Fibroblast of skin of back (primary cell): ENCODE measurements at places on chromosomes 3 and 15.

- DNase-seq: no peak
These were observed 4.1 kb upstream of the KLF13 start for GRCh38 chr15:31322504-31322903.

- peak; percentile 11 for DNase-seq
These were observed 699 bp downstream of the MEGF11 start for GRCh38 chr15:66252685-66253417.

DNA sequence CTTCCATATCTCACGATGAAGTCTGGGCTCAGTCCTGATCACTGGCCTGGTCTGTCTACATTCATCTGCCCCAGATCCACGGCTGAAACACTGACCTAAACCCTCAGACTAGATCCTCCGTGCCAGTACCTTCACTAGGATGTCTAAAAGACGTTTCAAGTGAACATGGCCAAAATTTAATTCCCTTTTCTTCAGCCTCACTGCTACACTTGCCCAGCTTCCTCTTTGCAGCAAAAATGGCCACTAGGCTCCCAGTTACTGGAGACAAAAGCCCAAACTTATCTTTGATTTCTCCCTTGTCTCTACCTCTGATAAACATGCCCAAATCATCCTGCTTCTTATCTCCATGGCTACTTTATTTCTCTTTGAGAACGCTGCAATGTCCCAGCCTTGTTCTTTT, 1.7 kb downstream of the RASSF1 start:
- DNase-seq: no peak

GRCh38 chr15:25985165-25985564, 122.0 kb upstream of the ATP10A start:
- DNase-seq: no peak

GRCh38 chr3:111081008-111081545, 9.5 kb downstream of the NECTIN3 start:
- DNase-seq: peak; percentile 58

- DNase-seq: no peak
These were observed 39.3 kb downstream of the FBLN2 start for GRCh38 chr3:13588221-13588701.

GRCh38 chr3:145900056-145900829, 260.7 kb downstream of the PLOD2 start:
- DNase-seq: peak; percentile 19

GRCh38 chr3:161508852-161509477, 12.4 kb downstream of the OTOL1 start:
- DNase-seq: no peak

- DNase-seq: no peak
These were observed 56.5 kb upstream of the TMEM115 start for GRCh38 chr3:50415816-50416215.

- no peak for DNase-seq
These were observed 2.9 kb downstream of the MBNL1 start for GRCh38 chr3:152271501-152272236.

DNA sequence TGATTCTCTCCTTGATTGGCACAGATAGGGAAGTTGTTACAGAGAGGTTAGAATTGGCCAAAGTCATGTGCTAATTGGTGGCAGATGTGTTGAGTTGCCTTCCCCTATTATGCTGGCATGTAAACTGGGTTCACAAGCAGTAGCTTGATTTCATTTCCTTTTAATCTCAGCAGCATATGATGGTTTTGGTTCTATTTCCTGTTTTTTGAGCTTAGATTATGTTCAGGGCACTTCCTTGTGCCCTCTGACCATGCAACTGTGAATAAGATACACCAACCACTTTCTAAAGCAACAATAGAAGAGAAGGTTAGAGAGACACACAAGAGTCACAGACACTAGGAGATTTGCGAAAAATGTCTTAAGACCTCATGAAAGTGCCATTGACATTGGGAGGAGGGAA, 16.5 kb downstream of the HPS3 start:
- DNase-seq: no peak

DNA sequence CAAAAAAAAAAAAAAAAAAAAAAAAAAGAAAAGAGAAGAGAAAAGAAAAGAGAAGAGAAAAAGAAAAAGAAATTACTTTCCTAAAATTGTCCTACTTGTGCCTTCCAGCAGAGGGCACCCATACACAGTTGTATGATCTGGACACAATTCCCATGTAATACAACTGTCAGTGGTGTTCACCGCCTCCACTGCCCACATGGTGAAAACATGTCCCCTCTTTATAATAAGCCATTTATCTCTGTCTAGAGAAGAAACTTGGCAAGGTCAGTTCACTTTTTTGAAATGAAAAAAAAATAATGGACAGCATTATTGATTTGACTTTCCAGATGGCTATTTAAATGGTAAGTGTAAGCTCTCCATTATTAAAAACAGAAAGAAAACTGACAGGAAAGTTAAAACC, 459.4 kb downstream of the GBE1 start:
- DNase-seq: peak; percentile 58

GRCh38 chr3:14206548-14207177, 28.0 kb downstream of the LSM3 start:
- no peak for DNase-seq

DNA sequence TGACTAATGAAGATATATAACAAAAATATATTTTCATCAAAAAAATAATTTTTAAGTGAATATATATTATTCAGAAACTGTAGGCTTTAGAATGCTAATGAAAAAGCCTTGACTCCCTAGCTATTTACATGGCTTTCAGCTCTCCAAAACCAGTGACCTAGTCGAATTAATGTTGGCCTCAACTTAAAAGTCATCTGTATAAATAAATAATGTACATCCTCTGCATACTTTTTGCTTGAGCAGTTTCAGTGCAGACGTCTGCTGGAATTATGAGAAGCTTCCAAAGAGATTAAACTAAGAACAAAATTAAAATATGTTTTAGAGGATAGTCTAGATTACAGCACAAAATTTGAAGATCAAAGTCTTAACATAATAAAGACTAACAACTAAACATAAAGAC, 520.4 kb upstream of the ALCAM start:
- peak; percentile 86 for DNase-seq

GRCh38 chr15:36898536-36899126, 201.7 kb downstream of the MEIS2 start:
- no peak for DNase-seq

- DNase-seq: no peak
These were observed 11.7 kb upstream of the TCF12 start for GRCh38 chr15:56906766-56907165.

DNA sequence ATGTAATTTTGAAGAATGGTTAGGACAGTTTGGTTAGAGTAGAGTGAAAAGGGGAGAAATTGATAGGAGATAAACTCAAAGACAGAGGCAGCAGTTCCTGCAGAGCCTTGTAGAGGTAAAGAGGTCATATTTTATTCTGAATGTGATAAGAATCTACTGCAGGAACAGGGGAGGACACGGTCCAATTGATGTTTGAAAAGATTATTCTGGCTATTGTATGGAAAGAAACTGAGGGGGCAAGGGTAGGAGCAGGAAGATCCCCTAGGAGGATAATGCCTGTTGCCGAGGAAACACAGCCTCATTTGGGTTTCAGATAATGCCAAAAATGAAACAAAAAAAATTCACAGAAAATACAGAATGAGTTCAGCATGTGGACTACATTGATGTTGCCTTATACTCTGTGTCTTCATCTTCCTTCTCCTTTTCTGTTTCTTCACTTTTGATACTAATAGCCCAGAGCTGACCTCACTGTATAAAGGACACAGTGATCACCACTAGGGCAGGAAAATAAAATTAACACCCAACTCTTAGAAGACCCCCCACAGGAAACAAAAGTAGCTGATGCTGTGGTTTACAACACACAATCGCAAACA, 454.6 kb upstream of the UBE2E2 start:
- DNase-seq: no peak

GRCh38 chr3:158165141-158165655, 55.3 kb downstream of the RSRC1 start:
- no peak for DNase-seq

GRCh38 chr3:49024449-49024848, 2.5 kb downstream of the NDUFAF3 start:
- DNase-seq: no peak

DNA sequence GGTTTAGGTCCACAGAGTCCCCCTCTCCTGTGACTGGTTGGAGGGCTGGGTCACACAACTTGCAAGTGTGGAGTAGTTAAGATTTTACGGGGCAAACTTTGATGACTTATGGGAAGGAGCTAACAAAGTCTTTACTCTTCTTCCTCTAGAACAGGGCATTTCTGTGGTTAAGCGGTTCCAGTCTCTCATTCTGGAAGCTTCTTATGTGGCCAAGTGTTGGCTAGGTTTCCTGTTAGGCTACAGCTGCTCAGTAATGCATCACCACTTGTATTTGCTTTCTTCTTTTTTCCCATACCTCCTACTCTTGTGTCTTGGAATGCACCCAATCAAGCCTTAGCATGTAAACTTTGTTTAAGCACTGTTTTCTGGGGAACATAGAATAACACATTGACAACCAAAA, 100.6 kb upstream of the PLAAT1 start:
- DNase-seq: no peak

- no peak for DNase-seq
These were observed 11.5 kb downstream of the SETMAR start for GRCh38 chr3:4314688-4315087.

DNA sequence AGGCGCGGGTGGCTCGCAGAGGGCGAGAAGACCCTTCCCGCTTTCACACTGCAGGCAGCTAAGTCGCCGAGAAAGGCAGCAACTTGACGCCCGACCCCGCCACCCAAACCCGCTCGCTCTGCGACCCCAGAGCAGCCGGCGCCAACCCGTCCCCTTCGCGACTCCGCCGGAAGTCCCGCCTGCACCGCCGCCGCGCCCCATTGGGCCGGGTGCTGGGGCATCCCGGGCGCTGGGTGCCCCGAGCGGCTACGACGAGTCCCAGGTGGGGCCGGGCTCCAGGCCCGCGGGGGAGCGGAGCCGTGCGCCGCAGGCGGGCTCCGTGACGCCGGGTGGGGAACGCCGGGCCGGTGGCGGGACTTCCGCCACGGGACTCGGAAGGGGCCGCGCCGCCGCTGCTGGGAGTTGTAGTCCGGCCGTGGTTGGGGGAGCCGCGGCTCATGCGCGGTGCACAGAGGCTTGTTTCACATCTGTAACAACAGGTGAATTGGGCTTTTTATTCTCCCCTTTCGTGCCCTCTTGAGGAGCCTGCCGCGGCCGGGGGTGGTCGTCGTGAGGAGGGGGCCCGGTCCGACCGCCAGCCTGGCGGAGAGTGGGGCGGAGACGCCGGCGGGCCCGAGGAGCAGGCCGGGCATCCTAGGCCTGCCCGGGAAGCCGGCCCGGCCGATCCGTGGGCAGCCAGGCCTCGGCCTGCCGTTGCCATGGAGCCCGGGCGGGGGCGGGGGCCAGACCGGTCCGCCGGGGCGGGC, at the start of gene DHX30:
DHX30 (plus strand) TSS at position 405 of the 746 bp plus-strand sequence. CDS start 7,546 bp downstream, outside the sequence.
- DNase-seq: peak; percentile 86

DNA sequence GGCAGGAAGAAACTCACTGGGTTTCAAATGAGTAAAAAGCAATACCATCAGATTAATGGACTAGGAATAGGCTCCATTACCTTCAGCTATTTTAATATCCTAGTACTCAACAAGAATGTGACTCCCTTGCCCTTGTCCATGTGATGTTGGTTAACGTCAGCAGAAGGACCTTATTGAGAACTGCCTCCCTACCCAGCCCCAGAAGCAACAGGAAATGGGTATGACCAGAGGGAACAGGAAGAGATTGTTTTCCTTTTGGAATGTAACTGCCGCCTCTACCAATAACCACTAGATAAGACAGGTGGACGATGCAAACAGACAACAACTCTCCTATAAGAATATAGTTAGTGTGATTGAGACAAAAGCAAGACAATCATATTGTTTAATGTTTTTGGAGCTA, 10.4 kb upstream of the MME start:
- DNase-seq: peak; percentile 48

DNA sequence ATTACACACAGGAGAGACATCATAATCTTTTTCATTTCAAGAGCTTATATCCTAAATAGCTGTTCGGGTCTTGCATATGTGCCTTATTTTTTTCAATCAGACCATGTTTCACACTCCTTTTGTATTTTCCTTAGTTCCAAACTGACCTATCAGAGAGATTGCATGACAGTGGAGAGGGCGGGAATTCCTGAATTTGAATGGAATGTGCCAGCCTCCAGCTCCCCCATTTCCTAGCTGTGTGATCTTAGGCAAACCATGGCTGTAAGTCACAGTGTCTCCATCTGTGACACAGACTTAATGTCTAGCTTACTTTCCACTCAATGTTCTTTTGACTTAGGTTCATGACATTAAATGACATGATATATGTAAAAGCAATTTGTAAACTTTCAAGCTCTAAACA, 62.0 kb upstream of the CSTA start:
- DNase-seq: no peak
